Cerebellar nuclear complex (tissue), 1 donor: ENCODE measurements at places on chromosomes 4 and X.

DNA sequence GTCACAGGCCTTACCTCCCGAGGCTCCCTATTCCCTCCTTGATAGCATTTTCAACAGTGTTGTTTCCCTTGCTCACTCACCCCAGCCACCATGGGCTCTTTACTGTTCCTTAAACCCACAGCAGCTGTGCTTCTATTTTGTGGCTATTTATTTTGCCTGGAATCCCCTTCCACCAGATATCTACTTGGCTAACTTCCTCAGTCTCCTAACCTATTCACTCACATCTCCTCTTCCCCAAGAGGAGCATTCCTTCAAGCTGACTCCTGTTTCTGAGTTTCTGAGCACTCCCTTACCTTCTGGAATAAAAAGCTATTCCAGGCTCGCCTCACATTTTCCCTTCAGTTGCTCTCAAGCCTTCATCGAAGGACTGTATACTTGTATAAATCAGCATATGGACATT lies 50.5 kb downstream of the CXCL1 start:
- no peak for DNase-seq

GRCh38 chr4:168551945-168552695 lies 55.3 kb downstream of the PALLD start:
- no peak for DNase-seq

- no peak for DNase-seq
Observed at GRCh38 chrX:10564484-10564883, 55.9 kb downstream of the MID1 start.

GRCh38 chr4:39613093-39613656 lies 25.5 kb downstream of the SMIM14 start:
- no peak for DNase-seq

DNA sequence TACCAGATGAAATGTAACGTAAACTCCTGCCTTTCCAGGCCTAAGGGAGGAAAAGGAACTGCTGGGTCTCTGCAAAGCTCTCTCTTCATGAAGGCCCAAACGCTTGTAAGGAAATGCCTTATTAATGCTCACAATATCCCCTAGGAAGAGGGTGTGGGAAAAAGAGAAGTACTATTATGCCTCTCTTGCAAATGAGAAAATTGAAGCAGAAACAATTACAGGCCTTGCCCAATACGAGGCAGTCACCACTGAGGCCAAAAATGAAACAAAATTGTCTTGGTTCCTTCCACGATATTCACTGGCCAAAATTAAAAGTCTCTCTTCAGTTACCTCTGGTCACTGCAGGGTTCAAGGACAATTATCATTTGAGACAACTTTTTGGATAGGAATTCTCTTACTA lies 3.2 kb downstream of the SCARB2 start:
- DNase-seq = no peak

DNA sequence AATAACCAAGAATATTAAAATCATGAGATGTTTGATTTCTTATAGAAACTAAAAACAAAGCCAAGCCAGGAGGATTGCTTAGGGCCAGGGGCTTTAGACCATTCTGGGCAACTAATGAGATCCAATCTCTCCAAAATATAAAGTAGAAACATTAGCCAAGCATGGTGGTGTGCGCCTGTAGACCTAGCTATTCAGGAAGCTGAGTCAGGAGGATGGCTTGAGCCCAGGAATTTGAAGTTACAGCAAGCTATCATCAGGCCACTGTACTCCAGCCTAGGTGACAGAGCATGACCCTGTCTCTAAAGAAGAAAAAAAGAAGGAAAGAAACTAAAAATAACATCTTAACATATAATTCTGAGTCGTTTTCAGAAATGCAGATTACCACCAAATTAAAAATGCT lies 96.7 kb downstream of the NAF1 start:
- DNase-seq = no peak

GRCh38 chrX:29890004-29890403 lies 325.4 kb upstream of the MAGEB2 start:
- no peak for DNase-seq

- no peak for DNase-seq
Observed at GRCh38 chr4:59175617-59176016, 2024.5 kb upstream of the ADGRL3 start.

- no peak for DNase-seq
Observed at GRCh38 chr4:37890801-37891259, at the start of gene TBC1D1. Gene TBC1D1 (plus strand): TSS chr4:37891084. CDS start chr4:37902096, 11,012 bp downstream.

DNA sequence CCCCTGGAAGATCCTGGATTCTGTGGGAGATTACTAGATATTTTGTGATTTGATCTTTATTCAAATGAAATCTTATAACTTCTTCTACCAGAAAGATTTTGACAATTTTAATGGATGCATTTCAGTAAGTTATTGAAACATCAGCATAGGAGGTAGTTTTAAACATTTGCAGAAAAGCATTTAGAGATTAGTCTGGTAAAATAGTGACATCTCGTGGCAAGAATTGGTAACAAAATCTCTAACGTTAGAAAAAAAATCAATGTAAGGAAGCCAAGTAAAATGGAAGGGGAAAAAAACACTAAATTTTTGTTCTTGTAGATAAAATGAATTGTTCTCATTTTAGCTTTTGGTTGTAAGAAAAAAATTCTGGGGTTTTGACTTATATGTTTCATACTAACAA lies 73.3 kb downstream of the TASL start:
- DNase-seq = no peak

- DNase-seq = no peak
Observed at GRCh38 chr4:130485371-130485770, 1389.4 kb downstream of the C4orf33 start.

GRCh38 chrX:46278572-46278971 lies 266.6 kb downstream of the ZNF674 start:
- DNase-seq = no peak

GRCh38 chr4:45539142-45539814 lies 584.6 kb downstream of the GABRG1 start:
- DNase-seq = no peak
